HuH-7 (cell line): ENCODE measurements at places on chromosomes 12 and 14.

DNA sequence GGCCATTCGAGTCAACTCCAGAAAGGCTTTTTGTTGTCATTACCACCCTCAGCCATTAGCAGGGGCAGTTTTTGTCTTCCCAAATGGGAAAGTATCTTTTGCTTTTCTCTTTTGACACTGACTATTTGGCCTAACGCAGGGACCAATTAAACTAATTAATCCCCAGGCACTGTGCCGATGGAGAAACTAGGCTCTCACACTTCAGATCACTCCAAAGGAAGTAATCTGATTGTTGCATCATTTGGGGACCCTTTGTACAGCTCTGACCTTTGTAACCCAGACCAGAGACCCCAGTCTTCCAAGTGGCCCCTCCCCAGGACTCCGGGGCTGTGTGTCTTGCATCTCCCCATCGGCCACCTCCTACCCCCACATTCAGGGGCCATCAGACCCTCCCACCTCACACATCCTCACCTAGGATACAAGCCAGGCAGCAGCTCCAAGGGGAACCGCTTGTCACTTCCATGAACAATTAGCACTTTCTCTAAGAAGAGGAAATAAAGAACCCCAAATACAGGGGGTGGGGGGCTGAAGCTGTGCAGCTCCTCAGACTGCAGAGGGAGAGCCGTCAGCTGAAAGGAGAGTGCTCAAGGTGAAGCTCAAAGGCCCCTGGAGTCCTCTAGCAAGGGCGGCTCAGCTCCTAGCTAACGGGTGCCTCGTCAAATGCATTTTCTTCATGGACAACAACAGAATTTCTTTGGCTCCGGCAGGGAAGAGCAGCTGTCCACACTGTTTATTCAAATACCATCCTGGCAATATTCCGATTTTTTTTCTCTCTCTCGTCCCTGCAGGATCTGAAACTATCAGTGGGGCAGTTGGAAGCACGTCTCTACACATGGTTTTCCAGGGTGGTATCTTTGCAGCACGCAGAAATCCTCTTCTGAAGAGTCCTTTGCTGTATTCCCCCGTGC lies 64.3 kb upstream of the DIO3 start:
- no peak for DNase-seq

- DNase-seq, result peak; percentile 2
Observed at GRCh38 chr12:1919284-1919683, 832 bp upstream of the CACNA2D4 start.

DNA sequence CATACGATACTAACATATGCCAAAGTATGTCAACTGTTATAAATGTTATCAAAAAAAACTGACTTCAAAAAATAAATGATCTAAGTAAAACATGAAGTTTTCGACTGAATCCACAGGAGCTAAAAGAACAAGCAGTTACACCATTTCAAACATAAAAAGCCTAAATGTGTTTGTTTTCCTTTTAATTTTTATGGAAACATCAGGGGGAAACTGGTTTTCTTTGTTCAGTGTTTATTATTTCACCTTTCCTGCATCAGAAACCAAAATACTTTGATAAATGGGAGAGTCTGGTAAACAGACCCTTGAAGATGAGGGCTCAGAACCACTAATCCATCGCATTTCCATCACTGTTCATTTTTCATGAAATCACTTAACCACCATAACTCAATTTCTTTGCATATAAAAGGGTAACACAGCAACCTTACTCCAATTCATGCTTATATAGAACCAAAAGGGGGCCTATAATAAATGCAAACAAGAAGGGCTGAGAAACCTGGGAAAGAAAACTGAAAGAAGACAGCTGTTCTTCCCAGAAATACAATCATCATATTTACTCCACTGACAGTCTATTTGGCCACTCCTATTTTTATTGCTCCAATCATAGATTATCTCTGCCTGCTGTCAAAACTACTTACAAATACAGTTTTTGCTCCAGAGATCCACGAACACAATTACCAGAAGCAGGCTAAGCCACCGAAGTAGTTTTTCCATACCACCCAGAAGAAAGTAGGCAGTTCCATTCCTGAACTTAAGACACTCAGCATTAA lies 17.0 kb downstream of the FGD6 start:
- no peak for DNase-seq

GRCh38 chr12:116977465-116978380 lies 67.0 kb downstream of the FBXW8 start:
- DNase-seq, result no peak

GRCh38 chr14:103243764-103244737 lies 90.0 kb upstream of the EIF5 start:
- DNase-seq, result no peak

DNA sequence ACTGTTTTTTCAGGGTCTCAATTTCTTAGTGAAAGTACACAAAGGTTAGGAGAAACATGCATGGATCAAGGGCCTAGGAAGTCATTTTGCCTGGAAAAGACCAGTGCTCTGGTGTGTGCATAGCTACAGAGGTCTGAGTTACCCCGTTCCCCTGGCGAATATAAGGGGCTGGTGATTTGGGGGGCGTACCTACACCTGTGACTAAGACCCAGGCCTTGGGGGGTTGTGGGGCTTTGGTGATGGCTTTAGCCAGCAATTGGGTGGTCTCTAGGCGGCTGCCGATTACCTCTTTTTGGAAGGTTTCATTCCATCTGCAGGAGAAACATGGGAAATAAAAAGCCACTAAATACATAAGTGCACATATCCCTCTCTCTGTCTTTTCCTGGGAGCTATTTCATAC lies 1.1 kb downstream of the SDR39U1 start:
- DNase-seq, result no peak

DNA sequence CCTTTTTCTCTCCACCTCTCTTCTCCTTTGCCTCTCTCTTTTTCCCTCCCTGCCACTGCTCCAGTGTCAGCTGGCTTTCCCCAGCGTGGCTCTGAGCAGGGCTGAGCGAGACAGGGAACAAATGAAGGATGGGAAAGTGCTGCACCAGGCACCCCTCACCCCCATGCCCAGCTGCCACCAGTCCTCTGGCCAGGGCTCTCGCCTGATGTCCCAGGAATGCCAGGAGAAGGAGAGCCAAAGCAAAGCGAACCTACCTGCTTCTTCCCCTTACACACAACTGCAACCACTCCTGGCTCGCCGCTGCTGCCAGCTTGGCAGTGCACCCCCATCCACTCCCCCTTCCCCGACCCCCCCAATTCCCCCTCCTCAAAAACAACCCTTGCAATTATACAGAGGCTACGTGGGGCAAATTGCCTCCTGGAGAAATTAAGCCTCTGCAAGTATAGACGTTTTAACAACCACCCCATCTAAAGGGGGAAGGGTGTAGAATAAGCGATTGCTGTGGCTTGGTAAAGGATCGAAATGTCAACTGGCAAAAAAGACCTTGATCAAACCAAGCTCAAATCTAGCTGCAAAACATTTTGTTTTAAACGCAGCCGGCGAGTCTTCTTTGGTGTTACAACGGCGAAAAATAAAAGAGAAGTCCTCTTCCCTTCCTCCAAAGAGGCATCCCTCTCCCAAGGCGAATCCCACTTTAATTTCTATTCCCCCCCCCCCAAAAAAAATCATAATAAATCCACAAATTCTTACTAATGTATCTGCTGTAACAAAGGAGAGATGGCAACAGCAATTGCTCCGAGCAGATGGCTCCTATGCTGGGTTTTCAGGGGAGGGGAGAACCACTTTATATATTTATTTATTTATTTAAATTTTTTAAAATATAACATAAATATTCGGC lies 2.9 kb downstream of the BCL11B start:
- no peak for DNase-seq
